ENCODE measurements at places on chromosomes 11 and 22. TPM values are rescaled to one million over a fixed set of nuclear protein-coding genes. Genes with fewer than 3 reads are reported as not detected.

GRCh38 chr22:38489142-38489541 is 17.0 kb downstream of the DDX17 start:
- DNase-seq = no peak

DNA sequence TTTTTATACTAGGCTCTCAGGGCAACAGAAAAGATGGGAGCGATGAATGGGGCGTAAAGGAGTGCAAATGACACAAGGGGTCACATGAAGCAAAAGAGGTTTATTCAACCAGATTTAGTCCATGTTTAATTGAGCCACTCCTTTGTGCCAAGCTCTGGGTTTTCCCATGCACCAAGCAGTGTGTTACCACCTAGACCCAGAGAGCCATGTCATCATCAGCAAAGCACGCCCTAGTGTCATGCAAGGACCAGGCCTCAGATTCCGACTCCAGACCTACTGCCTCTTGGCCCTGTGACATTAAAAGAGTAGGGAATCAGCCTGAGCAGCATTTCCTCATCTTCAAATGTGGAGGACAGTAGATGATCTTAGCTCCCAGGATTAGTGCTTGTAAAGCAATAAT is 1.1 kb upstream of the IGLL5 start:
- DNase-seq = no peak

DNA sequence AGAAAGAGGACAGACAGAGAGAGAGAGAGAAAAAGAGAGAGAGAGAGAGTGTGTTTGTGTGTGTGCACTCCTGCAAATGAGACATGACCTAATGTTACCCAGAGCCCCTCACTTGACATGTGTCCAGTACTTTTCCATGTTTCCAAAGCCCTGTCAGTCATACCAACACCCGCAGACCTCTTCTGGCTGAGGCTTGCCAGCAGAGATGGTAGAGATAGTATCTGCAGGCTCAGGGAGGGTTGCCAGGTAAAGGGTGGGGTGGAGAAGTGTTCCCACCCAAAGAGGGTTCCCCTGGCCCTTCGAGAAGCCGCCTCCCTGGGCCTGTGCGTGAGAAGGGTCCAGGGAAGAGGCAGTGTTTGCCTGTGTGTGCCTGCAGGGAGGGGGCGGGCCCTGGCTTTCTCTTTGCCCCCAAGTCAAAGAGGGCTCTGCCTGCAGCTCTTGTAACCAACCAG is 40.7 kb downstream of the POU2F3 start:
- DNase-seq = no peak

GRCh38 chr11:66317322-66317722 is 478 bp upstream of the CD248 start:
- no peak for DNase-seq

DNA sequence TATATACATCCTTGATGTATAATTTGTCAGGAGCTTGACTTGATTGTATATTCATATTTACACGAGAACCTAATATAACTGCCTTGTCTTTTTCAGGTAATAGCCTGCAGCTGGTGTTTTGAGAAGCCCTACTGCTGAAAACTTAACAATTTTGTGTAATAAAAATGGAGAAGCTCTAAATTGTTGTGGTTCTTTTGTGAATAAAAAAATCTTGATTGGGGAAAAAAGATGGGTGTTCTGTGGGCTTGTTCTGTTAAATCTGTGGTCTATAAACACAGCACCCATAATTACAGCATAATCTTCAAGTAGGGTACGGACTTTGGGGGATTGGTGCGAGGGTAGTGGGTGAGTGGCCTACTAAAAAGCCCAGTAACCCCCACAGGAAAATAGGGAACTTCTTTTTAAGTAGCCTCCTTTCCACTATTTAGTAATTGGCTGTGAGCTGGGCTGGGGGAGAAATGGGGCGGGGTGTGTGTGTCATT is 7.5 kb downstream of the MALAT1 start:
- no peak for DNase-seq

GRCh38 chr11:63920126-63920938 is 3.4 kb upstream of the RCOR2 start:
- peak; percentile 56 for DNase-seq

GRCh38 chr22:20750461-20751184 is 23.3 kb upstream of the SERPIND1 start:
- DNase-seq = peak; percentile 77

TSPAN18 gene
- 19.7 TPM for total RNA-seq

SLC15A3 gene
- 5.8 TPM for total RNA-seq

OR52I1 gene
- total RNA-seq = not detected

ELMOD1 gene
- total RNA-seq = 95.5 TPM

Measured in occipital lobe (tissue), 3 donors.